ENCODE measurements at places on chromosomes 3 and 15.
A peak's percentile ranks its signal among the peaks of the same experiment; 100 is the strongest.

DNA sequence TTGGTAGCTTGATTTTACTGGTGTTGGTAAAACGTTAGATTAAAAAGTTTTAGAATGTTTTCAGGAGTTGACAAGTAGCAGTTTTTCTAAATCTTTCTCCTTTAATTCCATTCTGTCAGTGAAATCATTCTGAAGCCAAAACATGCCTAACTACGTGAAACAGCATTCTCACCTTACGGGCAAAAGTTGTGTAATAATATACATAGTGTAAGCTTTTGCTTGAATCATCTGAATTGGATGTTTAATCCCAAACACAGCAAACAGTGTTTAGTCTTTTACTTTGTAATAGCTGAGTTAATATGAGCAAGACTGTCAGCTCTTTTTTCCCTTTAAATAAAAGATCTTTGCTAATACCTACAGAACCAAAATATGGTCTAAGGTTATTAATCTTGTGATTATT lies 100.6 kb downstream of the CYP19A1 start:
- DNase-seq = no peak

- no peak for DNase-seq
Measured at GRCh38 chr3:178257491-178257890, 278.7 kb upstream of the KCNMB2 start.

DNA sequence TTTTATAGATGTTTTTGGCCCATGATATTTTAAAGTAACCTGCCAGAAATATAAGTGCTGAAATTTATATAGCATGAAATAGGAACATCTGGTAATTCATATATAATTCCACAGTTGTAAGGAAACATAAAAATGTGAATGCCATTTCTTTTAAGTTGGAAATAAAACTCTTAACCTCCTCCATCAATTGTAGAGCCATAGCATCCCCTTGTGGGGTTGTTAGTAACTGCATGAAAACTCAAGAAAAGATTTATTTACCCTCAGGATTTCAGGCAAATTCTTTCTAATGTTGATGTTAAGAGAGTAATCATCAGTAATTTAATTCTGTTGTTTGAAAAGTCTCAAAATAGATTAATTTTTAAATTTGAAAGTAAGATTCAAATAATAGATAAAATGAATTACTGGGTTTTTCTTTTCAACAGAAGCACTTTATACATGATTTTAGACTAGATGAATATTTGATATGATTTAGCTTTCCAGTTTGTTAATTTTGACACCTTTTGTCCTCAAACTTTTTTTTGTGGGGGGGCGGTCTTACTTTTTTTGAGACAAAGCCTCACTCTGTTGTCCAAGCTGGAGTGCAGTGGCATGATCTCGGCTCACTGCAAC lies 74.7 kb downstream of the RASA2 start:
- peak; percentile 49 for DNase-seq

DNA sequence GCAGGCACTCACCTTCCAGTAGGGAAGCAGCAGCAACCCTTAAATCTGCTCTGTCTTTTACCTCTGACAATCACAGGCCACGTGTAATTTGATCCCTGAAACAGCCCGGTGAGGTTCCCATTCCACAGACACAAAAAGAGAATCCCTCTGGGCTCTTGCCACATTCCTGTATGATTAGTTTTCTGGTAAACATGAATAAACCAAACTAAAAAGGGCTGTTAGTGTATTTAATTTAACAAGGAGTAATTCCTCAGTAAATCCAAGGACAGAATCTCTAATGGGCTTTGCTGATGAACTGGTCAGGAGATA lies 186.9 kb downstream of the FAM43A start:
- no peak for DNase-seq

DNA sequence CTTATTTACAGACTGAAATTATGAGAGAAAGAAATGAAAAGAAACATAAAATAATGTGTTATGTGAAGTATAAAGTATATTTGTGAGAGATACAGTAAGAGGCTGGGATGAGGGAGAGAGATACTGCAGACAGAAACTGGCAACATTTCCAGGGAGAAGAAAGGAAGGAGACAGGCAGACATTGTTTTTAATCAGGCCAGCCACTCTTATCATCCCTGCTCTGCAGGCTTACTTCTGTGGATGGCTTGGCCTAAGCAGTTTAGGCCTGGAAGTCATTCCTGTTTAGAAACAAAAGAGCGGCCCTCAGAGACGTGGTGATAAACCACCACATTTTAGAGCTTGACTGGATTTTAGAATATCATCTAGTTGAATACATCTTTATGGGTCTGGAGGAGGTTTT lies 12.4 kb downstream of the PCCB start:
- no peak for DNase-seq

DNA sequence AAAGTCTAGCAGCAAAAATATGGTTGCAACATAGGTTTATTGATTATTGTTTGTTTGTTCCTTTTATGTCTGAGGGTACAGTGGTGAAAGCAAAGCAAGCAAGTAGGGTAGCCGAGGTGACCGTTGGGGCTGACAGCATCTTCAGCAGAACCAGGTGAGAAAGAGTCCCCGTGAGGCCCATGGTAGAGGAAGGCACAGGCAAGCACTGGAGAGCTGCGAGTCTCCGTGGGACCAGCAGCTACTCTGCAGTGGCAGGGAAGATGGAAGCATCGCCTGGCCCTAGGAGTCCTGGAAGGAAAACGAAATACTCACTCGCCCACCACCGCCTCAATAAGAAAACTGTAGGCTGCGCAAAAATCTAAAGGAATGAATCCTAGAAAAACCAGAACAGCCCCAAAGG lies 25.3 kb upstream of the GABRA5 start:
- no peak for DNase-seq

DNA sequence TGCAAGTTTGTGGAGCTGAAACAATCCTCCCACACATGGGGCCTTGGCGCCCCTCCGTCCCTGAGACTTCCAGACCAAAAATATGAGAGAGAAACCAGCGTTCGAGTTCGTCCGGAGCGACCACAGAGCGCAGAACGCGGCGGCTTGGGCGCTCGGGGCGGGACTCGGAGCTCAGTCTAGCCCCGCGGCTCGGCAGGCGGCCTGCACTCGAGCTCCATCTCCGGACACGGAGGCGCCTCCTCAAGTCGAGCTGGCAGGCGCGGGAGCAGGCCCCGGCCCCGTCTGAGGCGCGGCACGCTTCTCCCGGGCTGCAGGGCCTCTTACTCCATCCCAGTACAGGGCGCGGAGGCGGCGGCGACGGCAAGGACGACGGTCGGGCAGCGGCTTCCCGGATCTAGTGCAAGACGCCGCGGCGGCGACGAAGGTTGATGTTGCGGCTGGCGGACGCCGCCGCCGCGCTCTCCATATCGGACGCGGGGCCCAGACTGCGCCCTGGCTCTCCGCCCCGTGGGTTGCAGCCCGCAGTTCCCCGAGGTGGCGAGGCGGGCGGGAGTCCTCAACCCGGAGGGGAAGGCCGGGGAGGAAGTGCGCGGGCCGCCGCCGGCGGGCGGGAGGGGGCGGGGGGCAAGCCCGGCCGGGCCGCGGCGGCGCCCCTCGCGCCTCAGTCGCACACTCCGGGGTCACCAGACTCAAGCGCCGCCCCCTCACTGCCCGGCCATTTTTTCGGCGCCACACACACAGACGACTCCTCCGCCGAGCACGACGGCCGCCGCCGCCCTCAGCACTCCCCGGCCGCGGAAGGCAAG lies 674 bp downstream of the MSL2 start:
- DNase-seq = peak; percentile 58

DNA sequence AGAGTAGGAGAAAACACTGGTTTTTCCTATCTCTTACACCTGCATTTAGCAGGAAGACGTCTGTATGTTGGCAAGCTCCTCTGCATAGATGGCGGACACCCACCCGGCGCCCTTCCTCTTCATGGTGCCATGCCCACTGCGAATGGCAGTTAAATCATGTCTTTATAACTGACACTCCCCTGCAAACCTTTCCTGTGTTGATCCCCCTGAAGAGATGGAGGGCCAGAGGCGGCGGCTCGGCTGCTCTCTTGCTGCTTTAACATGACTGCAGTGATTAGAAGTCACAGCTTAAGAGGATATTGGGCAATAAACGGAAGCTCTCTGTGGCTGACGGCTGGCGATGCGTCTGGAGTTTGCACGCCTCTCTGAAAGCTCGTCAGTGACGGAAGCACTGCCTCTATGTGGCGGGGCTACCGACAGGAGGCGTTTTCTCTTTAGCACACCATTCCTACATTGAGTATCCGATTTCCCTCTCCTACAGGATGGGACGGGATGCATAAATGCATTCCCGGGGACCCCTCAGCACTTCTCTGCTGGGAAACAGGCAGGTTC lies 25.5 kb upstream of the SNRPA1 start:
- peak; percentile 23 for DNase-seq

All from right renal pelvis (tissue), 4 donors.